ENCODE measurements at places on chromosomes 7 and 10.

GRCh38 chr10:95336702-95337101 lies 45.9 kb upstream of the PDLIM1 start:
- DNase-seq = no peak

DNA sequence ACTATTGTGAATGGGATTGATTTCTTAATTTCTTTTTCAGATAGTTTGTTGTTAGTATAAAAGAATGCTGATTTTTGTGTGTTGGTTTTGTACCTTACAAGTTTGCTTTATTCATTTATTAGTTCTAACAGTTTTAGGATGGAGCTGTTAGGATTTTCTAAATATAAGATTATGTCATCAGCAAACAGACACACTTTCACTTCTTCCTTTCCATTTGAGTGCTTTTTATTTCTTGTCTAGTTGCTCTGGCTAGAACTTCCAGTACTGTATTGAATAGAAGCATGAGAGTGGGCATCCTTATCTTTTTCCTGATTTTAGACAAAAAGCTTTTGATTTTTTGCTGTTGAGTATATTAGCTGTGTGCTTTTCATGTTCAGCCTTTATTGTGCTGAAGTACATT lies 81.5 kb downstream of the DNAH11 start:
- DNase-seq = no peak

DNA sequence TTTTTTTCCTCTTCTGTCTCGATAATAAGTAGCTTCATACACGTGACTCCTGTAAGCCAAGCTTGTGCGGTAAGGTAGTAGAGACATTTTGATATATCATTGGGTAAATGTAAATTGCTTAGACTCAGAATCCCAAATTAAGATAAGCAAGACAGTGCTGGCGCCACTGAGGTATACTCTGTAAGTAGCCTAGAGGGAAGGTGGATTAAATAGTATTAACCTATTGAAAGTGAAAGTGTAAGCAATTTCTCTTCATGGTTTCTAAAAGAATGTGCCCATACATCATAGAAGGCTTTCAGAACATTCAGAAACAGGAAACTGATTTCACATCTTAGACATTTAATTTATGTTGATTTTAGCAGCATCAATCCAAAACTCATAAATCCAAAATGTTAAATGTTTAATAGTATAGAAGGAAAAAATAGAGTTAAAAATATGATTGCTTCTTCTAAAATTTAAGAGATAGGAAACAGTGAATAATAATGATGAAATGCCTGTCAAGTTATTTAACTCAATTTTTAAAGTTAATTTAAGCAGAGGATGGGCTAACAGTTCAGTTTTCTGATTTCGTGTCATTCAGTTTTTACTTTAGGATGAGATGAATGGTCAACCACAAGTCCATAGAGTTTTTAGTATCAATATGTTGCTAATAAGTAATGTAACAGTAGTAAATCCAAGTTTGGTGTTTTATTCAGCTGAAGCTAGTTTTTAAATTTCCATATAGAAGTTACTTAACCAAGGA lies 36.8 kb downstream of the LRRC72 start:
- DNase-seq = no peak

GRCh38 chr7:148987751-148988512 lies 40.4 kb downstream of the PDIA4 start:
- no peak for DNase-seq

DNA sequence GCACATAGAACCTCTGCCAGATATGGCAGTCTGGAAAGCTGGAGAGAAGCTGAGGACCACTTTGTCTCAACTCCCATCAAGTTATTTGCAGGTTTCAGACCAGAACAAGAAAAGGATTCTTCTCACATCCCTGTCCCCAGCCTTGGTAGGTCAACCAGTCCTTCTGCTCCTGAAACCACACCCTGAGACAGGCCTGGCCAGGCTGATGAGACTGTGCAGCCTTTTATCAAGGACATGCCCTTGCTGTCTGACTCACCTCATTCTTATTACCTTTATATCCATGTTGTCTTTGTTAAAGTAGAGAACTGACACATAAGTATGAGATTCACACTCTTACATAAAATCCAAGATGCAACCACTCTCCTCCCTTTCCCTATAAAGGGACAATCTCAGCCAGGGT lies 354.9 kb downstream of the PLXNA4 start:
- DNase-seq = no peak

- DNase-seq = peak; percentile 7
Measured at GRCh38 chr7:86733783-86734182, 90.1 kb downstream of the GRM3 start.

DNA sequence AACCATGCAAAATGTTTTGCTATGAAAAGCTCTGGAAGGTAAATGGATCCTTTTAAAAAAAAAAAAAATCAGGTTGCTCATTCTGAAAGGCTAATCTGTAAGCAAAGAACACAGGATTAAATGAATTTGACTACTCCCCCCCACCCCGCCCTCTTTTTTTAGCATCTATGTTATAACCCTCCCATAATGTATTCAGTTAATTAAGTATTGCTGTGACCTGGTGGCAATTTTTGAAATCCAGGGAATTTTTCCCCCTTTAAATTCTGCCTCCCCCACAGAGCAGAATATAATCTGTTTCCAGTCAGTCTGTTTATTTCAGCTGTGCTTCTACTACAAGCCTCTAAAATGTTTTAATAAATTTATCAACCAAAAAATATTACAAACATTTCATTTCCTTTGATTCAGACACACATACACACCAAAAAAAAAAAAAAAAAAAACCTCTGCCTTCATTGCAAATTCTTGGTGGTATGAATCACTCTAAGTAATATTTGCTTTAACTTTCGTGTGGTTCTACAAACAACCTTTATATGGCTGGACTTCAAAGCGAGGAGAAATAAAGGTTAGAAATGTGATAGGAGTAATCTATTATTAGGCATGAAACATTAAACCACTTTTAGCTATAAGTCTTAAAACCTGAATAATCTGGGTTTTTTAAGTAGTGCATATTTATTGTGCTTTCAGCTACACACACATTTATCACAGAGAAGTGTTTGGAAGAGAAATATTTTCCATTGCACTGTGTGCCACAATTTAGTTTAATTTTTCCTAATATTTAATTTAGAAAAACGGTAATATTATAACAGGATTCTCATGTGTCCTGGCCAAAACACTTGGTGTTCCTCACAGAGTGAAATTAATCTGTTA lies 64.4 kb upstream of the ARID5B start:
- DNase-seq = no peak

- peak; percentile 65 for DNase-seq
Measured at GRCh38 chr7:128405471-128406313, 4.1 kb downstream of the IMPDH1 start.

- no peak for DNase-seq
Measured at GRCh38 chr7:3862774-3863173, 561.7 kb downstream of the SDK1 start.

Measured in T-helper 2 cell (primary cell).